Stimulated activated CD8-positive, alpha-beta memory T cell treated with anti-CD3 and anti-CD28 coated beads, Interleukin-2, amount 100 ng/mL, for 48 hours (primary cell): ENCODE measurements at places on chromosomes 5 and 9.

DNA sequence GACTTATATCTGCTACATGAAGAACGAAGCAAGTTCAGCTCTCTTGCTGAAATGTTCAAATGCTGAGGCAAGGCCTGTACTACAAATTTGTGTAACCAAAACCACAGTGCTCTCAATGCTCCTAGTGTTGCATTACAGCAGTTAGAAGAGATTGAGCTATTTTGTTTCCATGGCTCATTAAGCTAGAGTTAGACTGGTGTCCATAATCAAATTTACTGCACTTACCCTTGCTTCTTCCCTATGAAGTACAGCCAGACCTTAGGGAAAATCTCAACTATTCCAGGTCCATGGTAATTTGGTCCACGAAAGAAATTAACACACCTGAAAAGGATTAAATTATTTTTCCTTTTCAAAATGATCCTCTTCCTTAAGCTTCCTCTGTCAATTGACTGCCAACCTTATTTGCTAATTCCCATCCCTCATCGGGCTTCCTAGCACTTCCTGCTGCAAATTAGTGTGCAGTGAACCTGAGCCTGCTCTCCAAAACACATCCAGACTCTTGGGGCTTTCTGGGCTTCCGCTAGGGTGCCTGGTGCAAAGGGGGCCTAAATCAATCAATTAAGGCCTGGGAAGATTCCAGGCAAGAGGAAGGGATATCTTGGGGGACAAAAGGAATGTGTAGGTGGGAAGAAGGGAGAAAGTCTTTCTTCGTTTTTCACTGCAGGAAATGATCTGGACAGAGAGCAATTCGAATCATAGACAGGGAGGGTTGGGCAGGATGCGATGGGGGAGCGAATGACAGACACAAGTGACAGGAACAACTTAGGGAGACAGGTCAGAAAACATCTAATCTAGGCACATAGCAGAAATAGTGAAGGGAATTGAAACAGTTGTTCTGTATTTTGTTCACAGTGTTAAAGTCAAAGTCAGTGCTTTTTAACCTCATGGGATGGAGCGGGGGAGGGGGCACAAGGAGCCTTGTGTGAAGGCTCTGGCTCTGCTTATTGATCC is 542.4 kb downstream of the RAB3C start:
- no peak for DNase-seq

DNA sequence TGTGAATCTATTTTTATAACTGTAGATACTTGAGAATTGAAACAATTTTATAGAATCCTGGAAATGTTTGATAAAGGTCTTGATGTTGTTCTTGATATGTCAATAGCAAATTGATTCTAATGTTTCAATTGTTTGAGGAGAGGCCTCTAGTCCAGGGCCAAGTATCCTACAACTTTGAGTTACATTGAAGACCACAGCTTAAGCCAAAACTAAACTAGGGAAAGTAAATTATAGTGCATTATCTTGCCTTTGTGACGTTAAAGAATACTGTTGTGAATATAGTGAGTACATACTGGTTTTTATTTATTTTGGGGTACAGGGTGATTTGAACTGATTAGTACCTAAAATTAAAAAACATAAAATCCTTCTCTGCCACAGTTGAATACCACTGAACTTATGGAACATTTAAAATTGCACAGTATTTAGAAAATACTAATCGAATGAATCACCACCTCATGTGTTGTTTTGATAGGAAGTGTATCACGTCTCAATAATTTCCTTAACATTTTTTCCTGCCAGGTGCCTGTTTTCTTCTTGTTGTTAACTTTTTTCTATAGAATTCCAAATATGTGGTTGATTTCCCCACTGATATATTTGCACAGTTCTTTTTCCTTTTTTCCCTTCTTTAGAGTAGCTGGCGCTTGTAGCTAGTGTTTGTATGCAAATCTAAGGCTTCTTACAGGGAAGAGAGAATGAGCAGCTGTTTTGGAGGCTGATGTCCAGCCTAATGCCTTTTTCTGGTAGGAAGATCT is 12.5 kb downstream of the ARHGEF28 start:
- no peak for DNase-seq

- no peak for DNase-seq
Measured at GRCh38 chr5:26763215-26763614, 275.2 kb downstream of the CDH9 start.

DNA sequence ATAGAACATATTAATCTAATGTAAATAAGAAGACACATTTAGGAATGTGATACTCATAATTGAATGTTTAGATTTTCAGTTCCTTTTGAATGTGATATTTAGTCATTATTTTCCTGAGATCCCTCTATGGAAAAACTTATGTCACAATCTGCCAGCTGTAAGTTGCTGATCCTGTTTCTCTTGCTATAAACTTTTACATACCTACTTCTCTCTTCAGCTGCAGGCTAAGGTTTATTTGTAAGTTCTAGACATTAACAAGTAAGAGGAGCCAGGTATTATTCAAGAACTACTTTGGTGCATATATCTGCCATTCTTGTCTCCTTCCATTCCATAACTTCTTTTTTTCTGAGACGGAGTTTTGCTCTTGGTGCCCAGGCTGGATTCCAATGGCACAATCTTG is 462.4 kb downstream of the PRR16 start:
- DNase-seq = no peak

DNA sequence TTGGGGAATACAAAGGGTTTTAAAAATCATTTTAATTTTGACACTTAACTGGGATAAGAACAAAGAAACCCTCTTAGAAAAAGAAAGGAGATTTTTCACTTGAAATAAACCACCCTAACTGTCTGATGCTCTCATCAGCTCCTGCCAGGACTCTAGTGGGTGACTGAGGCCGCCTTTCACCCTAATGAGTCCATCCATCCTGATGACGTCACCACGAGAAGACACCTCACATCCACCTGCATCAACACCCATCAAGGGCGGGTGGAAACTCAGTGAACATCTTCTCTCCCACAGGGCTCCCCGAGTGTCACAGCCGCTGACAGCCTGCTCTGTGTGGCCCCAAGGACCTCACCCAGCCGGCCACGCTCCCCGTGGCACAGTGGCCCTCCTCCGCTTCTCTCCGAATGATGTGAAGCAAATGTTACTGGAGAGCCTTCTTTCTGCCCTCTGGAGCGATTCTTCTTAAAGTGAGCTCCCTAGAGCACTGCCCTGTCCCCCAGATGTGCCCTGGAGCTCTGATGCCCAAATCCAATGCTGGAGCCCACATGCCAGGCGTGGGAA is 584.3 kb upstream of the ADAMTS16 start:
- no peak for DNase-seq

GRCh38 chr5:11248966-11249365 is 487.9 kb upstream of the DAP start:
- no peak for DNase-seq

- DNase-seq = no peak
Measured at GRCh38 chr5:89072842-89073672, 190.1 kb upstream of the MEF2C start.

DNA sequence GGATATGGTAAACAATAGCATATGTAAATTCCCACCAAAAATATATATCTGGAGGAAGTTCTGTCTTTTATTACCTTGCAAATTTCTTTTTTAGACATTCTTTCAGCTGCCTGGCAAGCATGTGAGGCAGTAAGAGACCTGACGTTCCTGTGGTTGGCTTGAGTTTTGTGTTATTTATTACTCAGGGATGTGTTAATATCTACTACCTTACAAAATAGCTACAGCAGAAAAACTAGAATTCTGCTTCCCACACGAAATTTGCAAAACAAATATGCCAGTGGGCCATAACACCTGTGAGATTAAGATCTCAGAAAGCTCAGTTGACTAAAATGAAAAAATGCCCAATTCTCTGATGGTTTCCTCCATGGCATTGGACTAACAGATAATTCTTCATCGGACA is 274.2 kb downstream of the TMEM167A start:
- DNase-seq = no peak

DNA sequence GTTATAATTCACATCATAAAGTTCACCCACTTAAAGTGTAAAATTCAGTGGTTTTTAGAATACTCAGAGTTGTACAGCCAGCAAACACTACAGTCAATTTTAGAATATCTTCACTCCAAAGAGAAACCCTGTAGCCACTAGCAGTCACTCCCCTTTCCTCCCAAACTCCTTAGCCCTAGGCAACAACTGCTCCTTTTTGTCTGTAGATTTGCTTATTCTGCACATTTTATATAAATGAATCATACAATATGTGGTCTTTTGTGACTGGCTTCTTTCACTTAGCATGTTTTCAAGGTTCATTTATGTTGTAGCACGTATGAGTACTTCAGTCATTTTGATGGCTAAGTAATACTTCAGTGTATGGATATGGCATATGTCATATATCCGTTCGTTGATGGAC is 38.7 kb downstream of the TGFBR1 start:
- DNase-seq = no peak

DNA sequence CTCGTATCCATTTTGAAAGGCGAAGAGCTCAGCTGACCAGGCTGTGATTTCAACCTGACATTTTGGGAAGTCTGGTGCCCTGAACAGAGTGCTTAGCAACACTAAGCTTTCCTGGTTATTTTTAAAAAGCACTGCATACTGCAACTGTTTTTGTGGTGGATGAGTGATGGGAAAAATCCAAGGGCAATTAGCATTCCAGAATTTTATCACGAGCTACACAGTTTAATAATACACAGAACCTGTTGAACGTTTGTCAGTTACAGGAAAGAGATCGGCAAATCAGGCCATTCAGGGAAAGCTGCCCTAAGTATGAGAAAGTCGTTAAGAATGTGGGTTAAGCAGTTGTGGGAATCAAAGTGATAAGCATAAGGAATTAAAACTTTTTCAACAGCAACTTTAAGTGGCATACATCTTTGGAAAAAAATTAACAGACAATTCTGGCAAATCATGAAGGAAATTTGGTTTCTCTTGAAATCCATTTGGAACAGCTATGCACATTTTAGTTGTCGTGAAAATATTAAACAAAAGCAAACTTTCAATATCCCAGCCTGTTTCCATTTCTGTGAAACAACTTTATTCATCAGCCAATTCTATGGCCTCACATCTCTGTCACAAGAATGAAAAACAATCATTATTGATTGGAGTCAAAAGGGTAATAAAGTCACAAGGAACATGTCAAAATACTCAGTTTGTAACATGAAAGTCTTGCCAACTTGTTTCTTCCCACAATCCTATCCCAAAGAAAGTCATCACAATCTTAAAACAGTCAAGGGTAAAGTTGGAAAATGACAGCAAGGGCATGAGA is 25.7 kb downstream of the PUM3 start:
- DNase-seq = no peak

DNA sequence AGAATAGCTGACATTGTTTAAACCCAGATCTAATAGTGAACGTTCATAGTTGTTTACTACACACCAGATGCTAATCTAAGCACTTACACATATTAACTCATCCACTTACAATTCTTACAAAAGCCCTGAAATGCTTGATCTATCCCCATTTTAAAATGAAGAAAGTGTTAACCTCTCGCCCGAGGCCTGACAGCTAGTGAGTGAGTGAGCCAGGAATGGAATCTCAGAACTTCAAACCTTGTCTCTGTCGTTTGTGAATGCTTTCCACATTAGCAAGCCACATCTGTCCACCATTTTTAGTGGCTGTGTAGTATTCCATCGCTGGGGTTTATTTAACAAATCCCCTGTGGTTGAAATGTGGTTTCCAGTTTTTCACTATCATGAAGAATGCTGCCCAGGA is 24.9 kb upstream of the NEURL1B start:
- no peak for DNase-seq

- no peak for DNase-seq
Measured at GRCh38 chr9:100927763-100928162, 100.8 kb upstream of the PLPPR1 start.

DNA sequence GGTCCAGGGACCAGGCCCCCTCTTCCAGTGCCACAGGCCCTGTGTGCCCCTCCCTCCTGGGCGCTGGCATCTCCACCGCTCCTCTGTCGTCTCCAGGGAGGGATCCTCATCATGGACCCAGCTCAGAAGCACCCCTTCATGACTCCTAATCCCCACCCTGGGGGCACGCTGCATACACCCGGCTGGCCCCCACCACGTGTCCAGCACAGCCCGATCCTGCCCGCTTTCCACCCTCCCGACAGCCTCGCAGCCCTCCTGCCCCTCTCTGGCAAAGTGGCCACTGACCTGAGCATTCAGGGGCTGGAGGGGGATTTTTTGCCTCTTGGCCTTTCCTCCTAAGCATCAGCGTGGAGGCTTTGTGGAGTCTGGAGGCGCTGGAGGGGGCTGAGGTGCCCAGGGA is 1.4 kb downstream of the CCDC187 start:
- no peak for DNase-seq

- DNase-seq = no peak
Measured at GRCh38 chr5:169149317-169149716, 151.6 kb downstream of the SLIT3 start.

- DNase-seq = no peak
Measured at GRCh38 chr5:129445379-129445778, 14.7 kb upstream of the ADAMTS19 start.
